ENCODE measurements at places on chromosomes 7 and 10. TPM values are rescaled to one million over a fixed set of nuclear protein-coding genes. Genes with fewer than 3 reads are reported as not detected.

FFAR4 gene
- 0.08 TPM for total RNA-seq

HEPACAM2 gene
- not detected for total RNA-seq

CRYGN gene
- total RNA-seq, result not detected

ACHE gene
- 3.0 TPM for total RNA-seq

BTBD16 gene
- 0.46 TPM for total RNA-seq

TMEM26 gene
- total RNA-seq, result not detected

MSS51 gene
- total RNA-seq, result 0.48 TPM

NUTM2A gene
- total RNA-seq, result 0.13 TPM

CLRN3 gene
- not detected for total RNA-seq

BICC1 gene
- 17.1 TPM for total RNA-seq

CC2D2B gene
- total RNA-seq, result not detected

CPA2 gene
- total RNA-seq, result 0.30 TPM

HOXA3 gene
- total RNA-seq, result 5.6 TPM

LBX1 gene
- not detected for total RNA-seq

LRRN3 gene
- not detected for total RNA-seq

PRSS37 gene
- total RNA-seq, result not detected

CYP3A7 gene
- not detected for total RNA-seq

ADRB1 gene
- total RNA-seq, result 1.4 TPM

PNLIP gene
- not detected for total RNA-seq

KCNH2 gene
- total RNA-seq, result 3.3 TPM

GSTO2 gene
- total RNA-seq, result 2.4 TPM

NPSR1 gene
- total RNA-seq, result not detected

IDI2 gene
- not detected for total RNA-seq

AMPH gene
- total RNA-seq, result 0.12 TPM

Data from A549 treated with Hydrocortisone at 1 μM for 4 hours (cell line).